ENCODE measurements at places on chromosomes 3 and 15.

DNA sequence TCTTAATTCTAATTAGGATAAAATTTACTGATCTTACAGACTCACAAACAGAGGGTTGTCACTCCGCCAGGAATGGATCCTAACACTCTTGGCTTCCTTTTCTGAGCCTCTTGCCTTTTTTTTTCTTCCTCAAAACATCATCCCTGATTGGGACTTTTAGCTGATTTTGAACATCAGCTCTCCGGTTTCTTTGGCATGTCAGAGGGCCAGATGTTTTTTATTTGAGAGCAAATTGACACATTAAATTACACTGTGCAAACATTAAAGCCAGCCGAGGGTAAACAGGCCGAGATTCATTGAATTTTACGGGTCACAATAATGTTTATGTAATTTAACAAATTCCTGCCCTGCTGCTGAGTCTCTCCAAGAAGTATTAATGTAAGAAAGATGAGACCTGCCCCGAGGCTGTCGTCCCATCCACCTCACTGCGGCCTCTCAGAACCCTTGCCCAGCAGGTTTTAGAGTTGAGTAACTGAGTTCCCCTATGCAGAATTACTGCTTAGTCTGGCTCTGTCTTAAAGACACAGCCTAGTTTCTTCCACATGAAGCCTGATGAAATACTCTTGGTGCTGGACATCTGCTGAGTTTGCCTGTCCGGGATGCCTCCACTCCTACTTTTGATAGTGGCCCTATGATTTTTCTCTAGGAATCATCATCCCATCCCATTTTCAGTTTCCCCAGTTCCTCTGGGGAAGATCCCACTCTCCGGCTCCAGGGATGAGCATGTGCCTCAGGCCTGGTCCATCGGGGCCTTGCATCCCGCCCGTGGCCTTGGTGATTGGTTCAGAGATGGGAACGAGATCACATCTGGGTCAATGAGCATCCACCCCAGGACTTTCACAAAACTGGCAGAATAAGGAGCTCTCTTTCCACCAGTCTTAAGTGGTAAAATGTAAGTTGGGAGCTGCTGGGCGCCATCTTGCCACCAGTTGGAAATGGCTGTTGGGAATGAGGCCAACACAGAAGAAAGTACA lies 226.6 kb upstream of the TLE3 start:
- DNase-seq: peak; percentile 37

DNA sequence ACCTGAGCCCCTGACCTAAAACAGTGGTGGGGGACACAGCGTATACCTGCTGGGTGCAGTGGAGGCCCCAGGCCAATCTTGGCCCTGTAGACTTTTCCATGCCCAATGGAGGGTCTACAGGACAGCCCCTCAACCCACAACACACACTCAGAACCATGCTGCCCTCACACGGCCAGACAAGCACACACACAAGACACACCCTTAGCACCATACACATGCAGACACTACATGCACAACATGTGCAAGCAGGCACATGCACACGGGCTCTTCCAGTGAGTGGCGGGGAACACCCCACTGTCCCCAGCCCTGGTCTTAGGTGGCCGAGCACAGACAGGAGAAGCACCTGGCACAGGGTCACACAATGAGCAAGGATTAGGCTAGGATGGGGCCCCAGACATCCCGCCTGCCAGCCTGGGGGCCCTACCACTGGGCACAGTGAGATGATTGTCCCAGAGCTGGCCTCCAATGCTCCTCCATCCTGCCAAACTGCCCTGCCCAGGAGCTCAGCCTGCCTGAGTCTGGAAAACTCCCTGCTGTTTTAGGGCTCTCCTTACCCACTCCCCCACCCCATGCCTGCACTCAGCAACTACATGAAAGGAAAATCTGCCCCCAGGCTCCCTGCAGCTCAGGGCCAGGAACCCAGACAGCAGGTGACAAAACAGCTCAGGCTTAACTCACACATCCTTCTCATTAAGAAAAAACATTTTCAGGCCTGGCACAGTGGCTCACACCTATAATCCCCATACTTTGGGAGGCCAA lies 15.8 kb downstream of the IQSEC1 start:
- DNase-seq: no peak

GRCh38 chr3:129673897-129674797 lies 67.7 kb upstream of the PLXND1 start:
- DNase-seq: no peak

DNA sequence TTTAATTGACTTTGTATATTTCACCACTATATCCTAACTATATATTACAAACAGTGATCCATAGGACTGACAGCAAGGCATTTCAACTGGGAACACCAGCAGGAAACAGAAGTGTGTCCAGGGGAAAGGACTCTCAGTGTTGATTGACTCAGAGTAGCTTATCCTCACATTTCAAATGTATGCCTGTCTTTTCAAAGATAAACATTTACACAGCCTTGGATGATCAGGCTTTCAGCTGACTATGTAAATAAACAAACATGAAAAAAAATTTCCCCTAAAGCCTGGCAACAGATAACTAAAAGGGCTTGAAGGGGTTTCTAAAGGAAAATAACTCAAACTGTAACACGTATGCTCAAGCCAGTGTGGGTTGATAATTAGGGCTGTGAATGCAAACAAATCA lies 321.8 kb downstream of the TBC1D5 start:
- DNase-seq: no peak

GRCh38 chr3:82942041-82942440 lies 1180.6 kb upstream of the GBE1 start:
- peak; percentile 30 for DNase-seq

- DNase-seq: no peak
These were observed 459.7 kb upstream of the ZNF385D start for GRCh38 chr3:22210693-22211092.

- DNase-seq: peak; percentile 94
These were observed 101.2 kb upstream of the ETV5 start for GRCh38 chr3:186209810-186210752.

- no peak for DNase-seq
These were observed 11.9 kb downstream of the ARL8B start for GRCh38 chr3:5134019-5134391.

DNA sequence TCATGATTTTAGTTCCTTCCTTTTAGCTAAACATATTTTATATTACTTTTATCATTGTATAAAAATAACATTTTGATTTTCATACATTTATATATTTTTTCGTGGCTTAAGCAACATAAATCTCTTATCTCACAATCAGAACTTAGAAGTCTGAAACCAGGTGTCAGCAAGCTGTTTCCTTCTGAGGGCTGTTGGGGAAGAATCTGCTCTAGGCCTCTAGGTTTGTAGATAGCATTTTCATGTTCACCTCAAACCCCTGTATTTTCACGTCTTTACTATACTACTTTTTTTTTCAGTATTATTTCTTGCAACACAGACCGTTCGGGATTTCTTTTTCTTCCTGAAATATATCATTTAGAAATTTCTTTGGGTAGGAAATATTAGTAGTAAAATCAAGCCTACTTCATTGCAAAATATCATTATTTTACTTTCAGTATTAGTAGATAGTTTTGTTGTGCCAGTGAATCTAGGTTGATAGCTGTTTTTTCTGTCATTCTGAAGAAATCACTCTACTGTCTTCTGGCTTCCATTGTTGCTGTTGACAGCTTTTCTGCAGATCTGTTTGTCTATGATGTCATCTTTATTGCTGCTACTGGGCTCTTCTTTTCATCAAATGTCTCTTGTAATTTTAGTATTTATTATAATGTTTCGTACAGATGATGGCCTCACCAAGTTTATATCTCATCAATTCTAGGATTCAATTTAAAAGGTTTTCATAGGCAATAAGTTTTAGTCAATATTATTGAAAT lies 756.3 kb downstream of the VGLL3 start:
- no peak for DNase-seq

- peak; percentile 36 for DNase-seq
These were observed 20.3 kb upstream of the CSPG4 start for GRCh38 chr15:75732809-75733451.

Measured in MV-4-11 (cell line).